ENCODE measurements at places on chromosomes 2 and 18. TPM values are rescaled to one million over a fixed set of nuclear protein-coding genes. Genes with fewer than 3 reads are reported as not detected.

TUBB8B gene
- total RNA-seq = not detected

ELMOD3 gene
- 8.9 TPM for total RNA-seq

TOGARAM2 gene
- 0.52 TPM for total RNA-seq

WDCP gene
- total RNA-seq = 12.0 TPM

C2orf66 gene
- not detected for total RNA-seq

PDK1 gene
- 9.4 TPM for total RNA-seq

ELOA2 gene
- total RNA-seq = not detected

Measured in skeletal muscle tissue (tissue), 5 donors.